ENCODE measurements at places on chromosomes 11 and 22. TPM values are rescaled to one million over a fixed set of nuclear protein-coding genes. Genes with fewer than 3 reads are reported as not detected.
A peak's percentile ranks its signal among the peaks of the same experiment; 100 is the strongest.

BUD13 gene
- 22.4 TPM for total RNA-seq

LMNTD2 gene
- 6.0 TPM for total RNA-seq

GPHA2 gene
- total RNA-seq, result 1.6 TPM

CASTOR1 gene
- total RNA-seq, result 18.6 TPM

SVIP gene
- total RNA-seq, result 10.9 TPM

OR51B5 gene
- 0.26 TPM for total RNA-seq

DNA sequence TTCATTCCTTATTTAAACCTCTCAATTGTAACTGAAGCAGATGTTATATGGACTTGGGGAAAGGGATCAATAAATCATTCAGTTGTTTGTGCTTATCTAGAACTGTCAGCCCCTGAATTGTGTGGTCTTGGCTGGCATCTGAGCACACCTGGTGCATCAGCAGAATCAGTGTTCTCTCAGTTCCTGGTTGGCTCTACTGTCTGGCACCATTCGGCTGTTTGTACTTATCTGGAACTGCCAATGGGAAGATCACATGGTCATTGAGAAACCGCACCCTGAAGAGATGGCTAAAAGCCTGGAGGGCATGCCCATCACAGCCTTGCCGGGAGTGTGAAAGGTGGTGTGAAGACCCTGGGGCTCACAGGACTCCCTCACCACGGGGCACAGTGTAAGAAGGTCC, 37.1 kb upstream of the EHF start:
- DNase-seq, result no peak
- H3K36me3 ChIP-seq, result no peaks in the 10 kb centered on the region
- H3K4me3 ChIP-seq, result no peak overlapping the region
- peaks cover 8% of the 10 kb centered on the region for H3K4me1 ChIP-seq

- H3K4me3 ChIP-seq, result peak overlapping the region; percentile 90
- no peaks in the 10 kb centered on the region for H3K27me3 ChIP-seq
- peaks cover 31% of the 10 kb centered on the region for H3K4me1 ChIP-seq
- peaks cover 18% of the 10 kb centered on the region for H3K36me3 ChIP-seq
- DNase-seq, result peak; percentile 96
Measured at GRCh38 chr11:63915961-63916836, 765 bp downstream of the RCOR2 start.

DNA sequence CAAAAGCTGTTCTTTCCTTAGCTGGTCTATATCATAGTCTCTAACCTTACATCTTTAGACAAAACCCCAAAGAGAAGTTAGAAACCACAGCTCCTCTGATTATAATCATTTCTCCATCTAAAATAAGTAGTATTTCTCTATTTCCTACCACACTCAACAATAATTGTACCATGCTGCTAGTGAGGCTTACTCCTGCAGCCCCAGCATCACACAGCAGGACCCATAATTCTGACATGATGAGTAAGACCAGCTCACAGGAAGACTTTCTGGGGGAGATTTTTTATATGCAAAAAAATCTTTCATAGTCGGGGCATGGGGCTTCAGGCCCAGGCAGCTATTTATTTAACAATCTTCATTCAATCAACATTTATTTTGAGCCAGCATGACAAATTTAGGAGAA, 441.6 kb downstream of the DYNC2H1 start:
- H3K4me1 ChIP-seq, result no peaks in the 10 kb centered on the region
- H3K4me3 ChIP-seq, result no peak overlapping the region
- H3K36me3 ChIP-seq, result no peaks in the 10 kb centered on the region
- no peak for DNase-seq
- H3K27ac ChIP-seq, result no peak overlapping the region
- H3K27me3 ChIP-seq, result no peaks in the 10 kb centered on the region

GRCh38 chr22:19961868-19962245, 20.2 kb upstream of the TXNRD2 start:
- DNase-seq, result no peak
- no peak overlapping the region for H3K4me3 ChIP-seq
- no peak overlapping the region for H3K27ac ChIP-seq
- H3K36me3 ChIP-seq, result no peaks in the 10 kb centered on the region
- peaks cover 34% of the 10 kb centered on the region for H3K4me1 ChIP-seq

DNAJC24 gene
- total RNA-seq, result 17.8 TPM

RIN1 gene
- 4.7 TPM for total RNA-seq

DNA sequence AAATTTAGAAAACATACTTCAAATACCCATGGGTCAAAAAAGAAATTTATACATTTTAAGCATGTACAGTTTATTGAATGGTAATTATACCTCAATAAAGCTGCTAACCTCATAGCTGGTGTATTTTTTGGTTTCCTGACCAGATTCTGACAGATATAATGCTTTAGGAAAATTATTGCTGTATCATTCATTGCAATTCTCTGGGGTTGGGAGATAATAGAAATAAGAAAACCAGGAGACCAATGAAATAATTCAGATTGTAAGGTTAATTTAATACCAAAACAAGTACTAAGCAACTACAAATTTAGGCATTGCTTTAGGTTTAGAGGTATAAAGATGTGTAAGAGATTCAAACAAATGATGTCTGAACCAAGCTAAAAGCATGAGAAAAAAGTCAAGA, 120.1 kb downstream of the ENTHD1 start:
- H3K36me3 ChIP-seq, result no peaks in the 10 kb centered on the region
- H3K27ac ChIP-seq, result no peak overlapping the region
- no peaks in the 10 kb centered on the region for H3K4me1 ChIP-seq
- DNase-seq, result no peak
- H3K4me3 ChIP-seq, result no peak overlapping the region
- H3K27me3 ChIP-seq, result peaks cover 7% of the 10 kb centered on the region

DNA sequence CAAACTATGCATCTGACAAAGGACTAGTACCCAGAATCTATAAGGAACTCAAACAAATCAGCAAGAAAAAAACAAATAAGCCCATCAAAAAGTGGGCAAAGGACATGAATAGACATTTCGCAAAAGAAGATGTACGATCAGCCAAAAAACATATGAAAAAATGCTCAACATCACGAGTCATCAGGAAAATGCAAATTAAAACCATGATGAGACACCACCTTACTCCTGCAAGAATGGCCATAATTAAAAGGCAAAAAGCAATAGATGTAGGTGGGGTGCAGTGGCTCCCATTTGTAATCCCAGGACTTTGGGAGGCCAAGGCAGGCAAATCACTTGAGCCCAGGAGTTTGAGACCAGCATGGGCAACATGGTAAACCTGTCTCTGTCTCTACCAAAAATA, 10.4 kb upstream of the OR10V1 start:
- no peaks in the 10 kb centered on the region for H3K4me1 ChIP-seq
- no peaks in the 10 kb centered on the region for H3K36me3 ChIP-seq
- H3K4me3 ChIP-seq, result no peak overlapping the region
- H3K27me3 ChIP-seq, result peaks cover 8% of the 10 kb centered on the region

GRCh38 chr11:1852271-1852876, 510 bp upstream of the LSP1 start:
- DNase-seq, result no peak
- no peaks in the 10 kb centered on the region for H3K36me3 ChIP-seq
- H3K27me3 ChIP-seq, result peaks cover 2% of the 10 kb centered on the region

DNA sequence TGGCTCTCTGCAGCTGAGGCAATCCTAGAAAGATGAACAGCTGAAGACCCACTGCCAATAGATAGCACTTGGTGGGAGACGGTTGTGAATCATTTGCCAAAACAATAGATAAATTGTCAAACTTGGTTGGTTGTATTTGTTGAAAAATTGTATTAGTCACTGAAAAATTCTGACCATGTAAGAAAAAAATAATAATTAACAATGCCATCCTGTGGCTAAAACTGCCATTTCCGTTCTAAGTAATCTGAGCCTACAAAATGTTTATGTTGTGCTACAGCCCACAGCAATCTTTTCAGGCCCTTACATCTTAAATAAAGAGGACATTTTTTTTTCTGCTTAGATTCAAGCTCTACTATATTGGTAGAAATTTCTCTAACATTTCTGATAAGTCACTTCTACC, 103.2 kb upstream of the ANO3 start:
- DNase-seq, result no peak
- peaks cover 5% of the 10 kb centered on the region for H3K36me3 ChIP-seq
- H3K27ac ChIP-seq, result no peak overlapping the region
- no peaks in the 10 kb centered on the region for H3K27me3 ChIP-seq
- H3K4me1 ChIP-seq, result no peaks in the 10 kb centered on the region

- no peak for DNase-seq
- peaks cover 23% of the 10 kb centered on the region for H3K27me3 ChIP-seq
Measured at GRCh38 chr11:122145715-122146274, 29.8 kb upstream of the BLID start.

DNA sequence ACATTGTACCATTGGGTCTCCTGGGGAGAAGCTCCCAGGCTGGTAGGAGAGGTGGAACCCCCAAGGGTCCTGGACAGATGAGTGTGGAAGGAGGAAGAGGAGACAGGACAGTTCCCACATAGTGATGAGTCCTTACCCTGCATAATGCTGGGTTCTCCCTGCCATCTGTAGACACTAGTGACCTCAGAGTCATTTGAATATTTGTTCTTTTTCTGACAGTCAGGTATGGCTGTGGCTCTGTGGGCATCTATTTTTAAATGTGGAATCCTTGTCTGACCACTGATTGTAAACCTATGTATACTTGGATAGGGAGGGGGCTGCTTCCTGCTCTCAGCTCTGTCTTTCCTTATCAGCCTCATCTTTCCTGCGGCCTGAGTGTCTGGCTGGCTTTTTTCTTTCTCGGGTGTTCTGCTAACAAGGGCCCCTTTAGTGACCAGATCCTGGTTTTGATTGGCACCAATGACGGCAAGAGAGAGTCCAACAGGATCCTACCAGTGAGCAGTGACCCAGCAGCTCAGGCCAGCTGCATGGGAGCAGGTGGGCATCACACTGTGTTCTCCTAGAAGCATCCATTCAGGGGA, 2.6 kb upstream of the SLC5A1 start:
- H3K27me3 ChIP-seq, result peaks cover 15% of the 10 kb centered on the region

GRCh38 chr11:5196731-5197130, 3.8 kb downstream of the OR51V1 start:
- peak overlapping the region; percentile 38 for H3K27ac ChIP-seq
- DNase-seq, result no peak
- H3K4me1 ChIP-seq, result peaks cover 21% of the 10 kb centered on the region
- no peaks in the 10 kb centered on the region for H3K27me3 ChIP-seq
- H3K36me3 ChIP-seq, result no peaks in the 10 kb centered on the region
- H3K4me3 ChIP-seq, result no peak overlapping the region

FHIP1B gene
- 23.6 TPM for total RNA-seq

CAT gene
- total RNA-seq, result 13.2 TPM

DNA sequence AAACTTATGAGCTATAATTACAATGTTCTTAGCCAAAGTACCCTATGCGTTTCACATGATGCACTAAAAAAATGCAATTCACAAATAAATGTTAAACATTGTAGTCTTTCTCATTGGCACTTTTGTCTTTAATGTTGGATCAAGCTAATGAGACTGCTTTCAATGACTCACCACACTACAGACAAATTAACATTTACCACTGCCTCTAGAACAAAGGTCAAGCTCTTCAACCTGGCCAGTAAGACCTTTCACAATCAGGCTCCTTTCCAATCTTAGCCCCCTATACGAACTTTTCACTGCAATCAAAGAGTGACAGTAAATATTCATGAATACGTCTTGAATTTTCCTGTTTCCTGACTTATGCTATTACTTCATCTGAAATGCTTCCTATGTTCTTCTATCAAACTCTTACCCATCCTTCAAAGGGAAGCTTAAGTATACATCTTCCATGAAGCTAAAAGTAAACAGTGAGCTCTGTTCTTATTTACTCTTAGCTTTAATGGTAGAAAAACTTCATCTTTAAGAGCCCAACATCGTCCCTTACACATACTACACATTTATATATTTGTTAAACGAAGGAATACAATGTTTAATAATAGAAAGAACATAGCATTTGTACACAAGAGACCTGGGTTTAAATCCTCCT, 326.6 kb upstream of the PITPNB start:
- no peak overlapping the region for H3K27ac ChIP-seq
- H3K27me3 ChIP-seq, result peaks cover 41% of the 10 kb centered on the region
- DNase-seq, result no peak
- no peaks in the 10 kb centered on the region for H3K36me3 ChIP-seq
- no peak overlapping the region for H3K4me3 ChIP-seq

GRCh38 chr11:3111919-3112690, 53.0 kb downstream of the OSBPL5 start:
- H3K36me3 ChIP-seq, result peaks cover 57% of the 10 kb centered on the region
- no peak overlapping the region for H3K4me3 ChIP-seq
- no peak overlapping the region for H3K27ac ChIP-seq
- peaks cover 6% of the 10 kb centered on the region for H3K27me3 ChIP-seq
